ENCODE measurements at places on chromosomes 4 and X.

GRCh38 chr4:37467824-37468223 is 218.4 kb downstream of the RELL1 start:
- no peak for DNase-seq

DNA sequence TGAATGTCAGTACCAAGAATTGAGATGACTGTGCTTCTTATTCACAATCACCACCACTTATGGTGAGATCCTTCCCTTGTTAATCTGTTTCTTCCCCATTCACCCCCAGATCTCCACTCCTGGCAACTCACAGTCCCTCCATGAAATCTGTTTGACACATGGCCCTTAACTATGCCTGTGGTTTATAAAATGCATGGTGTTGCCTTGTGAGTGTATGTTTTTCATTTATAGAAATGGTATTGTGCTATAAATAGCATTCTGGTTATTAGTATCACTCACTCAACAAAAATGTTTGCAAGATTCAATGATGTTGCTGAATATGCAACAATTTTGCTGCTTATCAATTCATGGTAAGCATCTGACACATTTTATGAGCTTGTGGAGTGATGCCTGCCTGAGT is 131.0 kb downstream of the PRKX start:
- no peak for DNase-seq

- DNase-seq, result no peak
Measured at GRCh38 chr4:142512161-142512560, 333.9 kb downstream of the INPP4B start.

GRCh38 chrX:51931566-51932150 is 38.2 kb downstream of the MAGED1 start:
- no peak for DNase-seq

All from stimulated activated CD4-positive, alpha-beta T cell treated with anti-CD3 and anti-CD28 coated beads, Interleukin-12 subunit alpha, Interleukin-12 subunit beta, amount 100 ng/mL, for 48 hours (primary cell).